Activated CD8-positive, alpha-beta memory T cell treated with anti-CD3 and anti-CD28 coated beads for 48 hours (primary cell): ENCODE measurements at places on chromosomes 3 and 15.

DNA sequence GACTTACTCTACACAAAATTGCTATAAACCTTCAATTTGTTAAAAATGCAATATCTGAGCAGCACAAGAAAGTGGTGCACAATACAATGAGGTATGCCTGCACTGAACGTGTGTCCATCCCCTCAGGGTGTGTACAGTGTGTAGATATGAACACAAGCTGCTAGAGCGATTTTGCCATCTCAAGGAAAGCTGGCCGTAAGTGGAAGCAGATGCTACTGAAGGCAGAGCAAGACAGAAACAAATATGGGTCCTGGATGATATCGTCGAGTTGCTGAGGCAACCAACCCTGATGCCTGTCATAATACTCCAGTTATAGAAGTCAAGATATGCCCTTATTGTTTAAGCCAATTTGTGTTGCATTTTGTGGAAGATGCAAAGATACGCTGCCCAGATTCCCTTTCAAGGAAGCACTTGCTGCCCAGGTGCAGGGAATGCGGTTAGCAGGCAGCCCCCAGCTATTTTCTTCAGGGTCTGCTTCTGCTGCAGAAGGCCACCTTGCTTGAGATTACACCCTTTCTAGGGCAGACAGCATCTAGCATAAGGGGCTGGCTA, 25.8 kb upstream of the EHHADH start:
- no peak for DNase-seq

GRCh38 chr15:55552926-55553325, 35.2 kb downstream of the PYGO1 start:
- no peak for DNase-seq

GRCh38 chr15:58628206-58628947, 121.1 kb downstream of the ADAM10 start:
- no peak for DNase-seq

GRCh38 chr3:50530001-50530970, 26.9 kb upstream of the CACNA2D2 start:
- DNase-seq: no peak

DNA sequence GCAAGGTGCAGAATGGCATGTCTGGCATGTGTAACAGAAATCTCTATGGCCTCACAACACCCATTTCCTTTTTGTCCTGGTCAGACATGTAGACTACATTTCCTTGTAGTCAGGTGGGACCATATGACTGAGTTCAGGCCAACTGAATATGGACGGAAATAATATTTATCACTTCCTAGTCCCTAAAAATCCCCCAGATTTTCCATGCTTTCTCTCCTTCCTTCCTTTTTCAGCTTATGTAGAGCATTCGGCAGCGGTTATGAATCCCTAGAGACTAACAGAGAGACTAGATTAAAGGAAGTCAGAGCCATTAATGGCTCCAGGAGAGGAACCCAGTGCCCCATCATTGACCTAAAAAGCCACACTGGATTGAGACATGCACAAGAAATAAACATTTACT, 35.8 kb downstream of the SLC9A9 start:
- DNase-seq: no peak

- no peak for DNase-seq
These were observed 10.5 kb upstream of the NOX5 start for GRCh38 chr15:69004011-69004410.

- no peak for DNase-seq
These were observed 57.9 kb upstream of the DLG1 start for GRCh38 chr3:197356275-197356674.

- no peak for DNase-seq
These were observed 2.4 kb upstream of the REC114 start for GRCh38 chr15:73440571-73440970.
